Activated CD4-positive, alpha-beta T cell treated with anti-CD3 and anti-CD28 coated beads, Interleukin-2, amount 50 U/mL, for 16 hours (primary cell): ENCODE measurements at places on chromosomes 6 and 20.

- peak; percentile 1 for DNase-seq
These were observed 6.0 kb downstream of the CST2 start for GRCh38 chr20:23820493-23820892.

GRCh38 chr6:14665827-14666724 is 548.5 kb downstream of the CD83 start:
- DNase-seq, result peak; percentile 84

DNA sequence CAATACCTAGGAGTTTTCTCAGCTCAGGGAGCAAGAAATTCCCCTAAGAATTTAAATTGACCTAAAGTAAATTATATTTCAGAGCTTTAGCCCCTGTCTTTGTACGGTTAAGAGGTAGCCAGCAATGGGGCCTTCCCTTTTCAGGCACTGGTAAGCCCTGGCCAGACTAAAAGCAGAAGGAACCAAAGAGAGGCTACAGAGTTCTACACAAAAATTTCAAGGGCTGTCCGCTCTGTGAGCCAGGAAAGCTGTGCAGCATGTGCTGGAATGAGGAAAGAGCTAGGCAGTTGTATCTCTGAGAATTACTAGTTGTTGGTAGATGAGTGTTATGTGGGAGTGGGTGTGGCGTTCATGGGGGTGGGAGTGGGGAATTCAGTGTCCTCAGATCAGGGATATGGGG is 96.3 kb upstream of the MAFB start:
- no peak for DNase-seq

- no peak for DNase-seq
These were observed 8.5 kb downstream of the ACSS1 start for GRCh38 chr20:25049261-25050060.

DNA sequence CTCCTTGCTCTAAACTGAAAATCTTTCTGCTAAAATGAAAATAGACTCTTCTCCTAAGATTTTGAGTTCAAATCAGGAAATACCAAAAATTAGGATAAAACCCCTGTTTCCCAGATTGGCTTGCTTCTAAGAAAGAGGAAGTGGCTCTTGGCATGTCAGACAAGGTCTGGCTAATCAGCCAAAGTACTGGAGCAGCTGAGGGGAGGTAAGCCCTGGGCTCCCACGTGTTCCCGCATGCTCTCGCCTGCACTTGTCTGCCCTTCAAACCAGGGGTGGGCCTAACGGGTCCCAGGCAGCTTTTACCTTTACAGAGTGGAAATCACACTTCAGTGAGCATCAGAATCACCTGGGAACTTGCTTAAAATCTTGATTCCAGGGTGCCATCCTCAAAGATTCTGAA is 43.2 kb upstream of the GABRR1 start:
- no peak for DNase-seq

GRCh38 chr6:133958791-133959190 is 5.8 kb downstream of the TBPL1 start:
- no peak for DNase-seq

DNA sequence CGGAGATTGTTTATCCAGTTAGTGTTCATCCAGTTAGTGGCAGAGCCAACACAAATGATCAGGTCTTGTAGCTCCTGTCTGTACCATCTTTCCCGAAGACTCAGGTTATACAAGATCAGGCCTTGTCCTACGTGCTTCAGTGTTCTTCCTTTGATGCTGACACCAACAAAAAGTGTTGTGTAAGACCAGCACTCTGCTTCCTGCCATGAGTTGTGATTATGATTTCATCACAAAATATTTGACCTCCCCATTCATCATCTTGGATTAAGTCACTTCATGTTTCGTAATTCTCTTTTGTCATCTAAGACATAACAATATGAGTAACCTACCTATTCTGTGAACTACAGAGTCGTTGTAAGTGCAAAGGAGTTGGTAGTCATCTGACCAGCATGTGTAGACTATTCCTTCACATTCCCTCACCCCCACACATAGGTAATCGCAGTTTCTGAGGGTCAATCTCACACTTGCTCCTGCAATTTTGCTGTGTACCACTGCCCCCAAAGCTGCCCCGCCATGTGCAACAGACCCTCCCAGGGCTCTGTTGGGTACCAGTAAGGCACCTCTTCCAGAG is 135.6 kb upstream of the SLC22A23 start:
- DNase-seq, result peak; percentile 11

GRCh38 chr6:31927242-31927862 is at the start of gene C2:
C2 (plus strand) TSS chr6:31927717; CDS start chr6:31927753, 36 bp downstream.
- DNase-seq, result no peak

GRCh38 chr6:158290659-158291058 is 21.6 kb upstream of the TULP4 start:
- peak; percentile 84 for DNase-seq

GRCh38 chr6:89986650-89987074 is 92.4 kb downstream of the GJA10 start:
- DNase-seq, result no peak

- DNase-seq, result no peak
These were observed 77.2 kb downstream of the GPR6 start for GRCh38 chr6:110055387-110055735.

DNA sequence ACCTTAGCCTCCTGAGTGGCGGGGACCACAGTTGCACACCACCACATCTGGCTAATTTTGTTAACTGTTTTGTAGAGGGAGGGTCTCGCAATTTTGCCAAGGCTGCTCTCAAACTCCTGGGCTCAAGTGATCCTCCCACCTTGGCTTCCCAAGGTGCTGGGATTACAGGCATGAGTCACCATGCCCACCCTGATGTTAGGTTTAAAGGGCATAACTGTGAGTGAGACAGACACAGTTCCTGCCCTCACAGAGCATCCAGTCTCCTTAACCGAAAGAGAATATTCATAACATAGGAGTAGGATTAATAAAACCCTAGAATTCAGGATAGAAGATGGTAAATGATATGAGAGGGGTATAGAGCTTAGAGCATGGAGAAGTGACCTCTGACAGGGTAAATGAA is 3.1 kb upstream of the SPATA2 start:
- no peak for DNase-seq

- no peak for DNase-seq
These were observed 117.4 kb upstream of the PRDM1 start for GRCh38 chr6:105968603-105969333.

DNA sequence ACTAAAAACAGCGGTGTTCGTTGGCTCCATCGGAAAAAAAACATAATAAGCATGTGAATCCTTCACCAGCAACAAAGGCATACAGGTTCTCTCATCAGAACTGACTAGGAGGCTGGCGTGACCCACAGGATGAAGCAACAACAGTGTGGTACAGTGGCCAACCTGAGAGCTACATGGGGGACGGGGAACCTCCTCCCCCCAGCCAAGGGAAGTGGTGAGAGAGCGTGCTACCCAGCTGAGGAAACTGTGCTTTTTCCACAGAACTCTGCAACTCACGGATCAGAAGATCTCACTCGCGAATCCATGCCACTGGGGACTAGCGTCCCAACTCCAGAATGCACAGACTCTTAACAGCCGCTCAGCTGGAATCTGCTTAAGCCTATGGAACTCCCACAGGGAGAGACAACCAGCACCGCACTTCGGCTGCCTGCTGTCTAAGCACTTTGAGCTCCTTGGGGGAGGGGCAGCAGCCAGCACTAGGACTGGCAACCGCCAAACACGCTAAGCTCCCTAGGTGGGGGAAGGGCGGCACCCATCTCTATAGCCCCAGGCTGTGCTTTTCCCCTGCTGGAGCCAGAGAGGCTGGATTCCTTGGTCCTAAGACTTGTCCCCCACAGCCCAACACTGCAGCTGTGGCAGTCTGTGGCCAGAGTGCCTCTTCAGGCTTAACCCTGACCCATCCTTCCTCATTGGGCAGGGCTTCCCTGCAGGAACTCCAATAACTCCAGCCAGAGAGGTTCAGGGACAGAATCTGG is 538.3 kb upstream of the BTBD3 start:
- DNase-seq, result no peak

DNA sequence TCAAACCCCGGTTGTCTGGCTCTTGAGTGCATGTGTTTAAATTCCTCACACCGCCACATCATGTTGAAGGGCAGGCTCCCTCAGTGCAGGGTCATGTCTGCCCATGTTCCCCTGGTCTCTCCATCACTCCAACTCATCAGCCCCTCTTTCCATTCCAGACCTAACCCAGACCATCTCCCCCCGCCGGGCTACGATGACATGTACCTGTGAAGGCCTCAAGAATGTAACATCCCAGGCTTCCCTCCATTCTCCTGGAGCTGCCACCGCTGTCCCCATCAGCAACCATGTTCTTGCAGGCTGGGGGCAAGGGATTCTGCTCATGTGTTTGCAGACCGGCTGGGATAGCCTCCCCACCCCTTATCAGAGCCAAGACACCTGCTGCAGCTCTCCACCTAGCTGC is 19.9 kb downstream of the TMEM74B start:
- no peak for DNase-seq

DNA sequence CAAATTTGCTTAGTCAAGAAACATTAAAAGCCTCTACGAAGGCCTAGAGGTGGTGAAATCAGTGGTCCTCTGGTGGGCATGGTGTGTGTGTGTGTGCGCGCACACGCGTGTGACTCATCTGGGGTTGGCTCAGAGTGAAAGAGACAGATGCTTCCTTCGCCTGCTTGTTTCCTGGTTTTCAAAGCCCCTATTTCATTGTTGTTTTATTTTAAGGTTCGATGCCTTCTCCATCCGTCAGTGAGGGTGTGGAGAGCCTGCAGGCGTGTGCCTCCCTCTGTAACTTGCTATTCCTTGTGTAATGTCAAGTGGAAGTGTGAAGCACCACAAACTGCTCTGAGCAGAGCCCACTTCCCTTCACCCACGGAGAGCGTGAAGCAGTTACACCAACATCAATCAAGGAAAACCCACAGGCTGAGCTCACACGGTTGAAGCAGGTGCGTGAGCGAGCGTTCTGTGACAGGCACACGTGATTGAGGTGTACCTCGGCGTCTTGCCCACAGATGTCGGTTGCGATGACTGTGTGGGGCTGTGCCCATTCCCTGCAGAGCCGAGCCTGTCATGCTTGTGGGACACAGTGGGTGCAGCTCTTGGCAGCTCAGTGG is 233.9 kb downstream of the PRL start:
- peak; percentile 80 for DNase-seq

GRCh38 chr6:157161912-157162311 is 161.4 kb downstream of the TMEM242 start:
- DNase-seq, result no peak

DNA sequence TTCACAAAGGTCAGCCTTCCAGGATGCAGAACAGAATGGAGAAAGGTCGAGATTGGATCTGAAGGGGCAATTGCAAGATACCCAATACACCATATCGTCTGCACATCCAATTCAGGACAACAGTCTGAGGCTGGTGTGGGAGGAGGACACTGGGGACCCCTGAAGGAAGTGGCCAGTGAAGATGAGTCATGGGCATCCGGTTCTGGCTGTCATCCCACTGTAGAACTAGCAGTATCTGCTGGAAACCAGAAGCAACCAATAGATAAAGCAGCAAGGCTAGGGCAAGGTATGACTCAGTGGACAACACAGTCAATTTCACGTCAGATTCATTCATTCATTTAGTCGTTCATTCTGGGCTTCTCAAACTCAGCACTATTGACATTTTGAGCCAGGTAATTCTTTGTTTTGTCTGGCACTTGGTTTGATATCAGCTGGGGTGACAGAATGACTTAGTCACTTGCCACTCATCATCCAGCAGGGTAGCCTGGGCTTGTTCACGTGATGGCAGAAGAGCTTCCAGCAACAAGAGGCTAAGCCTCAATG is 30.3 kb upstream of the SHLD1 start:
- peak; percentile 25 for DNase-seq

DNA sequence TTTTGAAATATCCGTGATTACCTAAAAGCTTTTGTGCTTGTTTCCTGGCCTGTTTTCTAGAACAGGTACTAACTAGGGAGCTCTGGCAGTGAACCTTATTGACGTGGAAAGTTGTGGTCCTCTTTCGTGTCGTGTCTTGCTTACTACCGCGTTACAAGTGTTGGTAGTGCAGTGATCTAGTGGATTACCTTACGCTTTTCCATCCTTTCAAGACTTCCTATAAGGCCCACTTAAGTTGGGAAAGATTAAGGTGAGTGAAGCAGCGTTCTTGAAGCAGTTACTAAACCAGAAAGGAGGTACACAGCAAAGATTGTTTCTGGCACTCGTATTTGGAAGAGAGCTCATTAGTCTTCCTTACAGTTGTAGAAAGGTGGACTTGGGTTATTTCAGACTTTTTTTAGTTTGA is 1.9 kb downstream of the PNRC1 start:
- DNase-seq, result peak; percentile 33

DNA sequence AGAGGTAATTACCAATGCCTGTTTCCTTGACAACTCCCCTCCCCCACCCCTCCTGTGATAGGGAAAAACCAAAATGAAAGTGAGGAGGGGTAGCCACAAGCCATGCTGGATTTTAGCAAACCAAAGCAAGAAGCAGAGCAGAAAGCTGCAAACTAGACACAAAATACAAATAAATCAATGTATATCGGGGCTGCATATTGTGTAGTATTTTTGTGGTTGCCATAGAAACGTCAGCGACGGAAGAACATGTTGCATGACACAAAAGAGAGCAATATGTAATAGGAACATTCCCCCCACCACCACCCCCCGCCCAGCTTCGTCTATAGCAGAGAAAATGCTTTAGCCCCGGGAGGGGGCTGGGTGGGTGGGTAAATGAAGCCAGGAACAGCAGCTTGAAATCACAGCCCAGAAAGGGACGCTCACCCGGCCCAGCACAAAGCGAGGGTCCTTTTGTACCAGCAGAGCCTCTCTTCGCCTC is 548 bp downstream of the AGPAT4 start:
- DNase-seq, result peak; percentile 40

- DNase-seq, result no peak
These were observed 37.2 kb upstream of the TFB1M start for GRCh38 chr6:155351273-155352129.

DNA sequence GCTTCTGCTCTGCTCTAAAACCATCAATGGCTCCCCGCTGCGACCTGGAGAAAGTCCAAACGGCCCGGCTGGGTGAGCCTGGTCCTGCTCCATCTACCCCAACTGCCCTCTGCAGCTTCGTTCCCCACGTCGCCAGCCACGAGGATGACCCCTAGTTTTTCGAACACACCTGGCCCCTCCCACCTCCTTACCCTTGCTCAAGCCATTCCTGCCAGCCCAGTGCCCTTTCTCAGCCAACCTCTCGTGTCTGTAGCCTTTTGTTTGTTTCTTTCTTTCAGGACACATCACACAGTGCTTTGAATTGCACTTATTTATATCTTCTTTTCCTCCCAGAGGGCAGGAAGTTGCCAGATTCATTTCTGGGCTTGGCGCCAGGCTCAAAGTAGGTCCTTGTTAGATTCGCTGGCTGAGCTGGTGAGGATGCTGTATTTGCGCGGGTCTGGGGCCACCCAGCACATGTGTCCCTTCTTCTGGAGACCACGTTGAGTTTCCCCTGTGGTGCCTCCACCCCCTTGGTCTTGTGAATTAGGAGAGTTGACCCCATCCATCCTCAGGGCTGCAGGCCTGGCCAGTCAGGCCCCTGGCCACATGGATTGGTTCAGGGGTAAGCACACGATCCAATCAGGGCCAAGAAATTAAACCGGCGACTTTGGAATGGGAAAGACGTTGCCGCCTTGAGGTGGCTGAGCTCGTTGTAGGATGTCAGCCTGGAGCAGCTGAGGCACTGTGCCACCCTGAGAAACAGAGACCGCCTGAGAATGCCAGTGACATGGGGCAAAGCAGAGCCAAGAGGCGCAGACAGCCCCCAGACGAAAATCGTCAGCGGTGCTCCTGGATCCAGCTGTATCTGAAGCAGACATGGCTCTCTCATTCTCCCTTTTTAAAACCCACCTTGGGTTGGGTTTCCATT is 156.0 kb downstream of the CEBPB start:
- DNase-seq, result no peak
